ENCODE measurements at places on chromosomes 7 and 10. TPM values are rescaled to one million over a fixed set of nuclear protein-coding genes. Genes with fewer than 3 reads are reported as not detected.

GRCh38 chr7:44965937-44966730 lies 12.7 kb downstream of the MYO1G start:
- no peaks in the 10 kb centered on the region for H3K36me3 ChIP-seq
- H3K4me1 ChIP-seq: peaks cover 10% of the 10 kb centered on the region
- H3K4me3 ChIP-seq: no peak overlapping the region
- H3K27ac ChIP-seq: no peak overlapping the region
- H3K27me3 ChIP-seq: no peaks in the 10 kb centered on the region
- peak; percentile 37 for DNase-seq

- H3K36me3 ChIP-seq: no peaks in the 10 kb centered on the region
- H3K4me3 ChIP-seq: no peak overlapping the region
- H3K4me1 ChIP-seq: peaks cover 24% of the 10 kb centered on the region
Observed at GRCh38 chr10:113553149-113553548, 296 bp downstream of the HABP2 start.

DNA sequence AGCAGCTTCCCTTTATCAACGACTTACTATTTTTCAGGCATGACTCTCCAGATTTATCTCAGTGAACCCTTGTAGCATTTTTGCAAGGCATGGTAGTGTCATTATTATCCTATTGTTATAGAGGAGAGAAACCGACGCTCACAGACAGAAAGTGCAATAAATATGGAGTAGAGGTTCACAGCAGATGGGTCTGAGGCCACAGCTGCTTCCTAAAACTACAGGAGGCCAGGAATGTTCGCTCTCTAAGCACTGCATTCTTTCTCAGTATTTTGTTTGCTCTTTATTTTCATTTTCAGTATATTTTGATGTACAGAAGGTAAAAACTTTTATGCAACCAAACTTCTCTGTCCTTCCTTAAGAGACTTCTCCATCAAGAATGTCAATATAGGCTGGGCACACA lies 4.5 kb upstream of the AEBP1 start:
- peaks cover 5% of the 10 kb centered on the region for H3K27me3 ChIP-seq
- no peaks in the 10 kb centered on the region for H3K36me3 ChIP-seq
- peaks cover 45% of the 10 kb centered on the region for H3K4me1 ChIP-seq
- DNase-seq: no peak

DNA sequence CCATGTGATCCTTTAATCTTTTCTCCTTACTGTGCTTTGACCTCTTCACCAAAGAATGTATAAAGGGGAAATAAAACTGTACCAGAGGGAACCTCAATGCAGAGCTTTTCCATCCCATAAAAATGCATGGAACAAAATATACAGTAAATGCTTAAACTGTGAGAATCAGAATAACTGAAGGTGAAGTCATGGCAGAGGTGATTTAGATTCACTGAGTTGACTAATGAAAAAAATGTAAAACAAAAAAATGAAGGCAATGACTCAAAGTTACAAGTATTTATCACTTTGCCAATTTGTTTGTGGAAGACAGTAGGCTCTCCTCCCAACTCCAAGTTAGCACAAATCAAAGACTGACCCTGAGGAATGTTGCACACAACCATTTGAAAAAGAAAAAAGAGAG lies 1331.6 kb upstream of the SORCS1 start:
- H3K27ac ChIP-seq: no peak overlapping the region
- H3K4me3 ChIP-seq: no peak overlapping the region
- no peaks in the 10 kb centered on the region for H3K4me1 ChIP-seq
- no peaks in the 10 kb centered on the region for H3K36me3 ChIP-seq
- DNase-seq: no peak

DNA sequence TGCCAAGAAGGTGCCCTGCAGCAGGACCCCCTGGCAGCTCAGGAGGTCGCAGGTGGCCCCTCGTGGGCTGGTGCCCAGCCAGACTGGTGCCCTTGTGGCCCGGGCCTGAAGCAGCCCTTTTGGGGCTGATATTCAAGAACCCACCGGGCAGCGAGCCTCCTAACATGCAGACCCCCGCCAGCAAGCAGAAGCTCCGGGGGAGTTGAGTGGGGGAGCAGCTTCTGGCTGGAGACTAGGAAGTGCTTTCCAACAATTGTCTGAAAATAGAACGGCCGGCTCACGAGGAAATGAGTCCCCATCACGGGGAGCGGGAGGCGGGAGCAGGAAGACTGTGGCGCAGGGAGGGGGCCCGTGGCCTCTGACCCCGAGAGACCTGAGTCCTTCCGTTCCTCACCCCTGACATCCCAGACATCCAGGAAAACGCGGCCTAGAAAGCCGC lies 9.5 kb upstream of the INTS1 start:
- peaks cover 4% of the 10 kb centered on the region for H3K27me3 ChIP-seq
- DNase-seq: no peak
- H3K4me3 ChIP-seq: peak overlapping the region; percentile 4

DNA sequence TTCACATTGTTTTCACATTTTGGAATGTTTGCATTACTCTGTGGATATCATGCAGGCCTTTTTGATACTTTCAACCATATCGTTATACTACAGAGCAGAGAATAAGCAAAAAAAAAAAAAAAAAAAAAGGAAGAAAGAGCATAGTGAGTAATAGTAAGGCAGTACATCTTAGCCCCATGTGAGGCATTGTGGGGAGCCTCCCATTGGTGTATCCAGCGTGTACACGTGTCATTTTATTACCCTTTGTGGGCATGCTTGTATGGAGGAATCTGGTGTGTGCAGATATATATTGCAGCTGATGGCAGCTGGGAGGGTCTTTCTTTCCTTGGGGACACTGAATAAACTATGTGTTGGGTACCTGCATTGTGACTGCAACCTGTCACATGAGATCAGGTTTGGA lies 19.6 kb downstream of the R3HCC1L start:
- H3K27me3 ChIP-seq: no peaks in the 10 kb centered on the region
- H3K4me3 ChIP-seq: no peak overlapping the region
- H3K36me3 ChIP-seq: peaks cover 9% of the 10 kb centered on the region
- no peak for DNase-seq
- H3K4me1 ChIP-seq: peaks cover 9% of the 10 kb centered on the region

DNA sequence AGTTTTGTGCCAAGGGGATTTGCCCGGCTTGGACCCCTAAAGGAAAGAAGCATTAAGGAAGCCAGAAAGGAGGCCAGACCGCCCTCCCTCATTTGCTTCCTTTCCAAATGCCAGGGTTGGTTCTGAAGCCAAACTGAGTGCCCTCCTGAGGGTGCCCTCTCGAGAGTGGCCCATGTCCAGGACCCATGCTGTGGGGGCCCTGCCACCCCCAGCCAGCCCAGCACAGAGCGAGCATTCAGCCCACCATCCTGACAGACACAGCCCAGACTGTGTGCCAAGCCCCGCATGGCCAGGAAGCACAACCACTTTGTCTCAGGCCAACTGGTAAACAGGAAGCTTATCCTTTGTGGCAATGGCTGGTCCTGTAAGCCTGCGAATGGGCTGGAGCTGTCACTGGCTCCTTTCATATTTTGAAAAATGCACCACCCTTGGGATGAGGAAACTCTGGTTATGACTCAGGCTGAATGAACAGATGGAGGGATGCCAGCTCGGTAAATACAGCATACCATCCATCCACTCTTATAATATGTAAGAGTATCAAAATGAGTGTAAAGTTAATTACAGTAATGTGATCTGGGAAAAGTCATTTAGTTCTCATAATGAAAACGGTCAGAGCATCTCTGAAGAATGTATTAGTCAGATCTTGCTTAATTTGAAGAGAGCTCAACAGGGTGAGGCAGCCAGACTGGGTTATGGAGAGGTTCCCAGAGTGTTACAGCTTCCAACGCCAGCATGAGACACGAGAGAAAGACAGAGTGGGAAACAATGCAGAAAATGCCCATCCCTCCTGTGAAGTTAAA lies 65.0 kb downstream of the STK17A start:
- peaks cover 61% of the 10 kb centered on the region for H3K4me1 ChIP-seq
- H3K27me3 ChIP-seq: no peaks in the 10 kb centered on the region
- H3K36me3 ChIP-seq: peaks cover 20% of the 10 kb centered on the region
- no peak overlapping the region for H3K4me3 ChIP-seq
- peak overlapping the region; percentile 89 for H3K27ac ChIP-seq
- DNase-seq: peak; percentile 81

GRCh38 chr7:34848670-34849069 lies 188.6 kb downstream of the DPY19L1 start:
- H3K27ac ChIP-seq: no peak overlapping the region
- no peak overlapping the region for H3K4me3 ChIP-seq
- no peaks in the 10 kb centered on the region for H3K4me1 ChIP-seq
- H3K36me3 ChIP-seq: no peaks in the 10 kb centered on the region

- no peak for DNase-seq
- no peaks in the 10 kb centered on the region for H3K4me1 ChIP-seq
- H3K4me3 ChIP-seq: no peak overlapping the region
- no peaks in the 10 kb centered on the region for H3K36me3 ChIP-seq
- no peaks in the 10 kb centered on the region for H3K27me3 ChIP-seq
Observed at GRCh38 chr7:113824117-113824823, 94.5 kb downstream of the PPP1R3A start.

The NPFFR1 gene
- total RNA-seq: 0.30 TPM

The NPSR1 gene
- not detected for total RNA-seq

The C10orf67 gene
- total RNA-seq: 0.93 TPM
